Testis (tissue), 5 donors: ENCODE measurements at places on chromosomes 7 and 10. TPM values are rescaled to one million over a fixed set of nuclear protein-coding genes. Genes with fewer than 3 reads are reported as not detected.
A peak's percentile ranks its signal among the peaks of the same experiment; 100 is the strongest.

DNA sequence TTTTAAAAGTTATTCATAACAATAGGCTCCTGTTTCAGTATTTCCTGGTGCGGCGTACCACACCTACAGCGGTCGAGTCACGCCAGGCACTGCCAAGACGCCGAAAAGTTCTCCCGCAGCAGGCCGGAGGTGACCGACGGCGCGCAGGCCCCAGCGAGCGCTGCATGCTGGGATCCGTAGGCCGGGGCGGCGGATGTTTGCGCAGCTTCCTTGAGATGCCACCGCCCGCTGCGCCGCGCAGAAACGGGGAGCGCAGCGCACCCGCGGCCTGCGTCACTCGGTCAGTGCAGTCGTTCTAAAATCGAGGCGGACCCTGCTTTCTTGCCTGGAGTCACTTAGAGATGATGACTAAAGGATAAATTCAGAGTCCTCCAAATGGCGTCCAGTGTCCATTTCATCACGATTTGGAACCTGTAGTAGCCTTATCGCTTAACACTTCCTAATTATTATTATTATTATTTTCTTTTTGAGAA lies 1.3 kb upstream of the KIF11 start:
- DNase-seq, result peak; percentile 94

GRCh38 chr10:28120043-28120749 lies 121.3 kb upstream of the ODAD2 start:
- no peak for DNase-seq

- DNase-seq, result no peak
These were observed 331.7 kb downstream of the KCNMA1 start for GRCh38 chr10:77305650-77306632.

GRCh38 chr10:101451667-101452069 lies 97.7 kb downstream of the BTRC start:
- DNase-seq, result no peak

DNA sequence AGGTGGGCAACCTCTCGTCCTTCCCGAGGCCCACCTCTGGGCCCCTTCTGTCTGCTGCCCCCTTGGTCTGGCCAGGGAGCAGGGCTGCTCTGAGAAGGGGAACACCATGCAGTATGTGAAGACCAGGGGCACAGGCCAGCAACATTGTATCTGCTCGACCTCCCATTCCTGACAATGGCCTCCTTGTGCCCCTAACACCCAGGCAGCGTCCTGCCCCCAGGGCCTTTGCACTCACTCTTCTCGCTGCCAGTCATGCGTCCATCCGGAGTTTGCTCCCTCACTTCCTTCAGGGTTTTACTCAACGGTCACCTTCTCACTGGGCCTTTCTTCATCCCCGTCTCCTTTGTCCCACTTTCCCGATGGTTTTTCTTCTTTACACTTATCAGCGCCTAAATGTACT lies 232.9 kb upstream of the GRB10 start:
- no peak for DNase-seq

- DNase-seq, result no peak
These were observed 44.5 kb upstream of the CDK1 start for GRCh38 chr10:60733826-60734225.

DNA sequence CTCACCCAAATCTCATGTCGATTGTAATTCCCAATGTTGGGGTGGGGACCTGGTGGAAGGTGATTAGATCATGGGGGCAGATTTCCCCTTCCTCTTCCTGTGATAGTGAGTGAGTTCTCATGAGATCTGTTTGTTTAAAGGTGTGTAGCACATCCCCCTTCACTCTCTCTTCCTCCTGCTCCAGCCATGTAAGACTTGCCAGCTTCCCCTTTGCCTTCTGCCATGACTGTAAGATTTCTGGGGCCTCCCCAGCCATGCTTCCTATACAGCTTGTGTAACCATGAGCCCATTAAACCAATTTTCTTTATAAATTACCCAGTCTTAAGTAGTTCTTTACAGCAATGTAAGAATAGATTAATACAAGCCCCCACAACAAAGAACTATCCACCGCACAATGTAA lies 109.9 kb upstream of the JAZF1 start:
- no peak for DNase-seq

GRCh38 chr7:89133819-89134218 lies 338.3 kb upstream of the TEX47 start:
- DNase-seq, result no peak

DNA sequence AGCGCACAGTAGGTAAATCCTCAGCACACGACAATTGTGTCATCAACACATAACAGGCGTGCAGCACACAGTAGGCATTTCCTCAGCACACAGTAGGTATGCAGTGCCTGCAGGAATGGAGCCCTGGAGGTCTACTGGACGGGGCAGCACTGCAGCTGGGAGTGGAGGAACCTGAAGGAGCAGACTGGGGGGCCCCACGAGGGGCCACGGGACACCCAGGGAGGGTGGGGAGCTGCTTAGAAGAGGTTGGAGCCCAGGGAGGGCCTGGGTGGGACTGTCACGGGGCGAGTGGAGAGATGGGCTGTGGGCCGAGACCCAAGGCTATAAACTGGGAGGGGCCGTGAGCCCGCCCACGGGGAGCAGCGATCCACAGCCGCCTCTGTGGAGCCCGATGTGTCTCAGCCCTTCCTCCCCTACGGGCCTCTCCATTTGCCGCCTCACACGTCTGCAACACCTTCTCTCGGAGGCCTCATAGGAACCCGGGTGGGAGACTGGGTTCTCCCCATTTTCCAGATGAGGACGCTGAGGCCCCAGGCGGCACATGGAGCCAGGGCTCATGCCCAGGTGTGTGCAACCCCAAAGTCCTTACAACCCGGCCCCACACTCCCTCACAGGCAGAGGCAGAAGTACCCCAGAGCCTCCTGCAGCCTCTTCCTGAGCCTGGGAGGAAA lies 101.5 kb downstream of the MICALL2 start:
- DNase-seq, result no peak

DNA sequence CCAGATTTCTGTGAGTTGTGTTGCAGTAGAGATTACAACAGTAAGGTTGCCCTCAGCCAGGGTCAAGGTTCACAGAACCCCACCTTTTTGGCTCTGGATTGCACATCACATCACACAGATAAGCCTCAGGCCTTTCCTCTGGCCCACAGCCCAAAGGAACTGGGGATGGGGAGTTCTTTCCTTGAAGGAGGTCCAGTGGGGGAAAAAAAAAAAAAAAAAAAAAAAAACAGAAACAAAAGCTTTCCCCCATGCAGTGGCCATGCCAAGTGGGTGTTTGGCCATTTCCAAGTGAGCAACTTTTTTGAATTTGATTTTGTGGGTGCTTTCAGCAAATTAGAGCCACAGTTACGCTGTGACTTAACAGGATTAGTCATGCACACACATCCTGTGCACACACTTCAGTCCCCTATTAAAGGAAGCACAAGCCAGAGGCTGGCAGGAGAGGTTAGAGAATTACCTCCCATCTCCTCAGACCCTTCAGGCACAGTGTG lies 79.3 kb upstream of the NANOS1 start:
- DNase-seq, result no peak

- no peak for DNase-seq
These were observed 133.0 kb upstream of the TNS3 start for GRCh38 chr7:47714669-47715607.

DNA sequence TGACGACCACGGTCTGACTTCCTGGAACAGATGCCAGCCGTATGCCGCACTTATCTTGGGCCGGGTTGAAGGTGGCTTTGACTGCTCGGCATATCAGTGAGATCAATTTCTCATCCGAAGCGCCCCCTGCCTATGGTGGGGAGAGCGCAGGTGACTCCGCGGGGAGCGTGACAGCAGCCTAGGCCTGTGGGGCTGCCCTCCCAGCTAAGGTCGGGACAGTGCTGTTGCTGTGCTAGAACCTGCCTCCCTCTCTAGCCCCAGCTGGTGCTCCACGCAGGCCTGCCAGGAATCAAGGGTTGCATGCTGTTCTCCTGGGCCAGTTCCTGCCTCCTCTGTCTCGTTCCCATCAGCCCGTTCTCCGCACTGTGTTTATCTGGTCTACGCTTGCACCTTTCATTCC lies 49.8 kb downstream of the PODXL start:
- DNase-seq, result peak; percentile 60

- DNase-seq, result no peak
These were observed 95.9 kb downstream of the ANKRD61 start for GRCh38 chr7:6127110-6127490.

DNA sequence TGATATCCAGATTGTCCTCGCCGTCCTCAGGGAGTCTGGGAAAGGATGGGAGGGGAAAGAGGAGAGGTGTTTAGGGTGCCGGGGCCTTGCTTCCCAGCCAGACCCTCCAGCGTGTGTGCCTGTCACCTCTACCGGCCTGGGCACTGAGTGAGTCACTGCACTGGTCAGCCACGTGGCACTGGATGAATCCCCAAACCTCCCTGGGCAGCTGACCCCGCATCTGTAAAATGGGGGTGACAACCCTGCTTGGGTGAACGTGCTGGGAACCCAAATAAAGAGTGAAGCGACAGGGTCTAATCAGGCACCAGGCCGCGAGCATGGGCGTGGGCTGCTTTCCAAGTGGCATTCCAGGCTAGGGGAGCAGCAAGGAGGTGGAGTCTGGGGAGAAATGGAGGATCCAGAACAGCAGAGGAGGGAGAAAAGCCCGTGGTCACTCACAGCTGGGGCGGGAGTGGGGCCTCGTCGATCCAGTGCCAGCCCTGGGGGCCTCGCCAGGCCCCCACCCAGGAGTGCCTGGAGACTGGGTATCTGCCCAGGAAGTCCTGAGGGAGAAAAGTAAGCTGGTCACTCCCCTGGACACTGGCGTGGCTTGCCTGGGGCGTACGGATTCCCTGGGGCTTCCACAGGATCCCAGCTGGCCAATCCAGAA lies 29.7 kb downstream of the KLRG2 start:
- no peak for DNase-seq

DNA sequence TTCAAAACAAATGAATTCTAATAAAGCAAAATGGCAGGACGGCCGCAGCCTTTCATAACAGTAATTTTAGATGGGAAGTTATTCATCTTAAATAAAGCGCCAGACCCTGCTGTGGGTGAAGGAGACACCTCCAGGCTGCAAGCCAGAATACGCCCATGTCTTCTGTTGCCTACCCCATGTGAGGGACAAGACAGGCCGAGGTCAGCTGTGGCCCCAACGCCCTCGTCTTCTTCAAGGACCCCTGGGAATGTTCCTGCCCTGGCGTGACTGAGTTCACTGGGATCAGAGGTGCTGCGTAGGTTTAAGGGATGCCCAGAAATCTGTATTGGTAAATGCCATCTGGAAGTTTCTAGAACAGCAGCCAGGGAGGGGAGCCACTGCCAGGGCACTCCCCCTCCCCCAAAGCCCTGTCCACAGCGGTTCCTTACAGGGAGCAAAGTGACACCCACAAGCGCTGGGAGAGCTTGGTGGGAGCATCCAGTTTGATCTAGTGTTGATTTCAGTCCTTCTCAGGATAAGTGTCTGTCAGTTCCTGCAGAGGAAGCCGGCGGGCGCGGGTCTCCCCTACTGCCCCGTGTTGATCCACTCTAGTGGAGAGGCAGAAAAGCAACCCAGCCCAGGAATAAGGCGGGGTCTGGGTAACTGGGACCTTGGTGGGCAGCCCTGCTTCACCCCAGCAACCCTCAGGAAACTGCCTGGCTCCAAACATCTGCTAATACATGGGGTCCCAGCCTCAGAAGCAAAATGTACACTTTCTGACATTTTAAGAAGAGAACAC lies 20.6 kb downstream of the PAPOLB start:
- no peak for DNase-seq

Gene EN2
- total RNA-seq, result 0.81 TPM

Gene IRF5
- 5.6 TPM for total RNA-seq

Gene KLF14
- total RNA-seq, result 1.5 TPM

Gene ATP6V0A4
- total RNA-seq, result 1.8 TPM

Gene PYROXD2
- total RNA-seq, result 10.2 TPM

Gene CTTNBP2
- 3.4 TPM for total RNA-seq

Gene PRSS37
- total RNA-seq, result 38.6 TPM

Gene ANKRD1
- 0.19 TPM for total RNA-seq

Gene PTPRE
- 15.3 TPM for total RNA-seq

Gene PRF1
- total RNA-seq, result 0.55 TPM

Gene APBB1IP
- 2.0 TPM for total RNA-seq

Gene KLLN
- 3.9 TPM for total RNA-seq

Gene ALKBH4
- total RNA-seq, result 27.7 TPM
